ENCODE measurements at places on chromosomes 2 and 18. TPM values are rescaled to one million over a fixed set of nuclear protein-coding genes. Genes with fewer than 3 reads are reported as not detected.

ASB18 gene
- not detected for total RNA-seq

SNTG2 gene
- total RNA-seq, result 0.14 TPM

NTSR2 gene
- not detected for total RNA-seq

DOK6 gene
- 0.07 TPM for total RNA-seq

C2orf68 gene
- total RNA-seq, result 11.9 TPM

LAMA3 gene
- total RNA-seq, result 859 TPM

UPP2 gene
- not detected for total RNA-seq

ANKRD62 gene
- under 0.01 TPM for total RNA-seq

ZNF385B gene
- total RNA-seq, result not detected

PAIP2B gene
- total RNA-seq, result 3.1 TPM

HRH4 gene
- total RNA-seq, result 0.21 TPM

STARD6 gene
- not detected for total RNA-seq

Measured in nasal cavity respiratory epithelium epithelial cell of viscerocranial mucosa (primary cell).